NCI-H1694 treated with DMSO at 0.1 percent for 48 hours (cell line): ENCODE measurements at places on chromosomes 2 and 18.

GRCh38 chr2:219517954-219518778 lies 3.9 kb downstream of the ASIC4 start:
- no peak for DNase-seq

GRCh38 chr18:12656938-12657683 lies 796 bp downstream of the SPIRE1 start:
- no peak for DNase-seq

GRCh38 chr2:207235621-207236020 lies 69.9 kb upstream of the KLF7 start:
- no peak for DNase-seq

GRCh38 chr2:31736695-31737454 lies 156.1 kb upstream of the SRD5A2 start:
- no peak for DNase-seq

DNA sequence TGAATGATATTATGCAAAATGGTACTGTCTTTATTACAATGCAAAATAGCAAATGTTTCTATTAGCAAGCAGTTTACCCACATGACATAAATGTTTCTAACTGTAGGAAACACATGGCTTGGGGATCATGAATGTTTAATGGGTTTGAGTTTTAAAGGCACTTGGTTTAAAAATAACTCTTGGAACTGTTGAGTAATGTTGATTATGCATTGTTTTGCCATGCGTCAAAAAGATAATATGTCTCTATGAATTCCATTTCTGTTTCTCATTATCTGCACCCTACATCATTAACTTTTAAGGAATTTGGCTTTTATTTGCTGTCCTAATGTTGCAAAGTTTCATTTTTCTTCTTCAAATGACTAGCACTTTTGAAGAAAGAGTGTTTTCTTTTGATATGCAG lies 1355.5 kb downstream of the SUCLG1 start:
- DNase-seq = no peak

DNA sequence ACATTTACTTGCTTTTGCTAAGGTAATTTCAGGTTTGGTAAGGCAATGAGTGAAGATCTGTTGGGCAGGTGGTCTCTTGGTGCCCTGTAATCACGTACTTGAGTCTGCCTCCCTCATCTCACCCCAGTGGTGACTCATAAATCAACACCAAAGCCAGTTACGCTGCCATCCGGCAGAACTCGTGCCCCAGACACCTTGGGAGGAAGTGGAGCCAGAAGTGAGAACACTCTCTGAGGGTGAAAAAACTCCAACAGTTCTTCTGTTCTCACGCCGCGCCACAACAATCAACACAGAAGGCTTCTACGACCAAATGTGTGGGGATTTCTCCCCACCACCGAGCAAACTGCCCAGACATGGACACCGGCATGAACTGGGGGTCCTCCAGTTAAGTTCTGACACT lies 206.2 kb downstream of the ARL4C start:
- no peak for DNase-seq

- DNase-seq = no peak
Observed at GRCh38 chr2:128493880-128494279, 175.2 kb upstream of the HS6ST1 start.

GRCh38 chr18:43161528-43161927 lies 46.0 kb upstream of the RIT2 start:
- DNase-seq = no peak

DNA sequence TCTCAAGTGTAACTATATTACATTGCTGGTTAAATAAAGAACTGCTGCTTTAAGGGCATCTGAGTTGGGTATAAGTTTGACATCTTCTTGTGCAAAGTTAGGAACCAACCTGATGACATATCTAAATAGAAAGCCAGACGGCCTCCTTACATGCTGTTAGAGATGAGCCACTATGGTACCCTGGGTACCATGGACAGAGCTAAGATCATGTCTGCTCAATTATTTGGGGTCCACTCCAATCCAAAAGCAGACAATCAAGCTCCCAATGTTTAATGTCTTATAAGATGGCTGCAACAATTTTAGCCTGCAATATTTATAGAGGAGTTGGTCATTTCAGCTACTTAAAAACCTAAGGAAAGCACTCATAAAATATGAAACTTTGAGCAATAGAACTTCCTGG lies 86.2 kb downstream of the UPP2 start:
- no peak for DNase-seq

- DNase-seq = no peak
Observed at GRCh38 chr2:183868707-183869106, 729.6 kb upstream of the ZNF804A start.
